Cerebellum (tissue), 4 donors: ENCODE measurements at places on chromosomes 6 and 20. TPM values are rescaled to one million over a fixed set of nuclear protein-coding genes. Genes with fewer than 3 reads are reported as not detected.

MLIP gene
- 6.3 TPM for total RNA-seq

OPRM1 gene
- 15.9 TPM for total RNA-seq

SLC35F1 gene
- total RNA-seq, result 49.6 TPM

XKR7 gene
- total RNA-seq, result 20.0 TPM

TSBP1 gene
- not detected for total RNA-seq

DNA sequence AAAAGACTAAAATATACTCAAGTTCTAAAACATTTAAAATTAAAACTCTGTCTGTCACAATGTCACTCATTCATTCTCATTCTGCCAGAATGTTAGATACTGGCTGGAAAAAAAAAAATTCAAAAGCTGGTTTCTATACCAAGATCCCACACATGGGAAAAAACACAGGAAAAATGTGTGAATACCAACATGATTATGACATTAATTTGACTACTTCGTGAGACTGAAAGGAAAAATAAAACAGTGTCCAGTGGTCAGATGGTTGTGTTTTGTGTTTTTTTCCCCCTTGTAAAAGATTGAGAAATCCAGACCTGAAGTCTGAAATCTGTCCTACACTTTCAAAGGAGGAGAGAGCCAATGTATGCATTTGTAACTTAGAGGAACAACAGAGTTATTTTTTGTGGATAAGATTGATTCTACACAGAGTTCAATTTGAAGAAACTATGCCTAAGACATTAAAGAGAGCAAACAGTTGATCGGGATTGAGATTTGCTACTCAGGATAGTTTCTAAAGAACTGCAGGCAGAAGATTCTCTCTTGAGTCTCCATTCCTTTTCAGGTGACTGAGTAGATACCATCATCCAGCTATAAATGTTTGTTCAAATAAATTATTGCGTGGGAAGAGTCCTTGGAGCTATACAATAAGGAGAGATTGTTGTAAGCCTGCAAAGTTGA lies 39.2 kb upstream of the TXLNB start:
- DNase-seq, result no peak

- DNase-seq, result no peak
These were observed 142.7 kb downstream of the ARID1B start for GRCh38 chr6:156919814-156920369.

GRCh38 chr20:62220666-62221568 lies 839 bp upstream of the HRH3 start:
- no peak for DNase-seq

GRCh38 chr20:4243071-4243470 lies 227.7 kb upstream of the RNF24 start:
- DNase-seq, result no peak

DNA sequence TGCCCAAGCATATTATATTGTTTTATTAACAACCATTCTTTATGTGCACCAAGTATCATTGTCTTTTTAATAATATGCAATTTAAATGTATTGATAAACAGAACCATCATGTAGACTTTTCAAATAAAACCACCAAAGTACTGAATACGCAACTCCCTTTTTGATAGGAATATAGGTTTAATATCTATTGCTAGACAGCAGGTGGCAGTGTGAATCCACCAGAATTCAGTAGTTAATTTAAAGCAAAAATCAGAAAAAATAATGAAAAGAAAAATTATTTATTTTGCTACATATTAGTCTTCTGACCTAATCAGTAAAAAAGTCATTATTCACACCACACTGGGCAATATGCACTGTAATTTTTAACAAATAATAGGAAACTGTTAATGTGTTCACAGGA lies 143.7 kb downstream of the KLHL32 start:
- no peak for DNase-seq

DNA sequence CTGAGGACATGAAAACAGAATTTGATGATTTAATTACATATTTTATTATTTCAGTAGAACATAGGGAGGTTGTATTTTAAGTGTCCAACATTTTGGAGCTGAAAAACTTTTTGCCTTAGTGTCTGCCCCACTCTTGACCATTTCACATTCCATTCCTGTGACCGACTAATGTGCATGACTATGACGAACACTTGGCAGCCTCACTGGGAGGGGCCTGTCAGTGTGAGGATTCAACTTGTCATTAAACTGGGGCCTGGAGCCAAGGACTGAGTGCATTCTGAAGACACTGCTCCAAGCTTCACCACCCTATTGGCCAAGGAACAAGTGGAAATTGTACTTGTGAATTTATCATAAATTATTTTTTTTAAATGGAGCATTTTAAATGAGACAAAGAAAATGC lies 661.3 kb downstream of the BCKDHB start:
- DNase-seq, result no peak

DNA sequence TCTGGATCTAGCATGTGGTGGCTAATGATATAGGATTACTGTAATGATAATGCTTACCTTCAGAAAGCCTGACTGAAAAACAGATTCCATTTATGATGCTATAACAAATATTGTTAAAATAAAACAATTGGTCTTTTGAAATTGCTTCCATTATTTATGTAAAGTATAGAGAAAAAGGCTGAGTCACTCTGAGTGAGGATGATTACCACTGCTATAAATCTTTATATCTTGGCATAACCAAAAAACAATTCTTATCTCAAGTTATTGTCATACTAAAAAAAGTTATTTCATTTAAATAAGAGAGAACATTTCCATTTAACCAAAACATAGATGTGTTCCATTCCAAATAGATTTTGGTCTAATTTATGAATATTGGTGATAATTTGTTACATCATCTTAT lies 53.0 kb upstream of the DST start:
- DNase-seq, result no peak

DNA sequence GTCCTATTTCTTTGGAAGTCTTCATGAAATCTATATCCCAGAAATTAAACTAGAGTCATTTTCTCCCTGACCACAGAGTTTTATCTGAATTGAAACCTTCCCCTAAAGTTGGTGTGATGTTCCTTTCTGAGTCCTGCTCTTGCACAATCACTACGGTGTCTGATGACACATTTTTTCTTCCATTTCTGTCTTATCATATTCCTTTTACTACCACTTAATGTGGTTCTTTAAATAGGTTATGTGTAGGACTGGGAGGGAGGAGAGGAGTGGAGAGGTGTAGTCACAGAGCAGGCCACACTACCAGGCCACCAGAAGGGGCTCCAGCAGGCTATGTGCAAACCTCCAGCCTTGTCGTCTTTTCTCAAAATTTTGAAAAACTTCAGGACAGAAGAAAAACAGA lies 39.7 kb upstream of the ATXN1 start:
- DNase-seq, result no peak

GRCh38 chr6:21188505-21189223 lies 404.9 kb upstream of the SOX4 start:
- no peak for DNase-seq

DNA sequence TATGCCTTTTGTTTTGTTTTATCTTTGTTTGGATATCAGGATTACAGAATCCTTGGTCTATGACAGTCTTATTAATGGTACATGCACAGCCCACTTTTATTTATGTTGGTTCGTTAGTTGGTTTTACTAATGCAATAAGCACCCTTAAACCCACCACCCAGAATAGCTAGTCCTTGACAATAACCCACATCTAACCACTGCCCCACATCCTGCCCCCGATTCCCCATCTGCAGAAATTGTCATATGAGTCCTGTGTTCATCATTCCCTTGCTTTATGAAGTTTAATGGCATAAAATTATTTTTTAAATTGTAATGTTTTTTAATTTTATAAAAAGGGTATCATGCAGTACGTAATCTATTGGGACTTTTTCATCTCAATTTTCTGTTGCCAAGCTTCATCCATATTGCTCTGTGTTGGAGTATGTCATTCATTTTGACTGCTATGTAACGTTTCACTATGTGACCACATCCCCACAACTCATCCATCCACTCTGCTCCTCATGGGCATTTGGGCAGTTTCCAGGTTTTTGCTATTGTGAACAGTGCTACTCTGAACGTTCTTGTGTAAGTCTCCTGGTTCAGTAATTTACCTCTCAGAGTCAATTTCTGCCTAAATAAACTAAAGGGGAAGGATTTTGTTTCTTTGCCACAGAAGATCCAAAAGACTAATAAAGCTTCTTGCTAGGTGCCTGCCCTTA lies 150.4 kb downstream of the MRPL14 start:
- DNase-seq, result no peak

GRCh38 chr20:17029698-17030097 lies 197.1 kb upstream of the PCSK2 start:
- DNase-seq, result no peak

- no peak for DNase-seq
These were observed 178.1 kb downstream of the BACH2 start for GRCh38 chr6:90118581-90118980.

DNA sequence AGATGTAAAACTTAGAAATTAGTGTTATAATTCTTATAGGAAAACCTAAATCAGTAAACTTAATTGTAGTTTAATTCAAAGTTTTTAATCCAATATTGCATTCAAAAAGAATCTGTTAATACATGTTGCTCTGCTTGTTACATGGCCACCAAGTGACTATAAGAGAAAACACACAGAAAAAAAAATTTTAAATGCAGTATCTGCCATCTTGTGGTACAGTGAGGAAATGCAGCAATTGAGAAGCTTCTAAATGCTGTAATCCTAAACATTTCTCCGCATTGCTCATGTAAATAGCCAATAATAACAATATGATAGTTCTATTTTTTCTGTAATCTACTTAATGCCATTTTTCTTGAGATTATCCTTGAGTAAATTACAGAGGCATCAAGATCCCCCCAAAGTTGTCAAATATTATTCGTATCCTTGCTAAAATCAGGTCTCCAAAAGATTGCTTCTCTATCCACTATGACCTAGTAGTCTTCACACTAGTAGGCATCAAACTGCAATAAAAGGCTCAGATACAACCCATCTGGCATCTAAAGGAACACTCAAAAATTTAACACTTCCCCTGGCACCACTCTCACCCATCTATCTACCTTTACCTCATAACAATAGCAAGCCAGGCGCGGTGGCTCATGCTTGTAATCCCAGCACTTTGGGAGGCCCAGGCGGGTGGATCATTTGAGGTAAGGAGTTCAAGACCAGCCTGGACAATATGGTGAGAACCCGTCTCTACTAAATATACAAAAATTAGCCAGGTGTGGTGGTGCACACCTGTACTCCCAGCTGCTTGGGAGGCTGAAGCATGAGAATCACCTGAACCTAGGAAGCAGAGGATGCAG lies 34.6 kb downstream of the HDAC2 start:
- DNase-seq, result peak; percentile 28

- no peak for DNase-seq
These were observed 264.4 kb downstream of the BTBD9 start for GRCh38 chr6:38375341-38375740.

DNA sequence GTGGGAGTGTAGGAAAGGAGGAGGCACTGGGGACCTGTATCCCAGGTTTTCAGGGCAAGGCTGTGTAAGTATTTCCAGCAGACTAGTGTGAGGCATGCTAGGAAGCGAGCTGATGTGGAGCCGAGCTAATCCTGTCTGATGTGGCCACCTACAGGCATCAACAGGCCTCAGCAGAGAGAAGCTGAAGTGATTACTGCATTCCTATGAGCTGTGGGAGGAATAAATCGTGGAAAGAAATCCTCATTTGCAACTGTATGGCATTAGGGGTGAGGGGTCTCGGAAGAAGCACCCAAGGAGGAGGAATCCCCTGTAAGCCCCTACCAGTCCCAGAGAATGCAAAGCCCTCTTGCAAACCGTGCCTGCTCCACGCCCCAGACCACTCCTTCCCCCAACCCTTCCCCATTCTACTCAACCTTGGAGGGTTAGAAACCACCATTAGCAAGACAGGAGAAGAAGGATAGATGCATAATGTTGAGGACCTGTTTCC lies 41.6 kb downstream of the C6orf15 start:
- no peak for DNase-seq
